ENCODE measurements at places on chromosomes 6 and 20.

GRCh38 chr6:138275976-138276375 lies 57.7 kb upstream of the PBOV1 start:
- DNase-seq, result no peak

GRCh38 chr6:127515794-127516661 lies 3.1 kb downstream of the MTCL3 start:
- DNase-seq, result no peak

DNA sequence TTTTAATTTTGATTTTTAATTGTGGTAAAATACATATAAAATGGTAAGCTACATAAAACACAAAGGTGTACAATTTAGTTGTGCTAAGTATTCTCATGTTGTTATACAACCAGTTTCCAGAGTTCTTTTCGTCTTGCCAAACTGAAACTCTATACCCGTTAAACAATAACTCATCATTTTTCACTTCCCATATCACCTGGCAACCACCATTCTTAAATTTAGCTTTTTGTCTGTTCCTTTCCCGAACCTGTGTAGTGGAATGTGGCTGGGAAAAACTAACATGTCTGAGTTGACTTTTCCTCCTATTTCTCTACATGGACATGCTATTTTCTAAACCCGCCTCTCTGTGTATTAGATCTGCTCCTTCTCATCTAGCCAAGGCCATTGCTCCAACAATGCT lies 27.6 kb downstream of the RPRD1B start:
- no peak for DNase-seq

DNA sequence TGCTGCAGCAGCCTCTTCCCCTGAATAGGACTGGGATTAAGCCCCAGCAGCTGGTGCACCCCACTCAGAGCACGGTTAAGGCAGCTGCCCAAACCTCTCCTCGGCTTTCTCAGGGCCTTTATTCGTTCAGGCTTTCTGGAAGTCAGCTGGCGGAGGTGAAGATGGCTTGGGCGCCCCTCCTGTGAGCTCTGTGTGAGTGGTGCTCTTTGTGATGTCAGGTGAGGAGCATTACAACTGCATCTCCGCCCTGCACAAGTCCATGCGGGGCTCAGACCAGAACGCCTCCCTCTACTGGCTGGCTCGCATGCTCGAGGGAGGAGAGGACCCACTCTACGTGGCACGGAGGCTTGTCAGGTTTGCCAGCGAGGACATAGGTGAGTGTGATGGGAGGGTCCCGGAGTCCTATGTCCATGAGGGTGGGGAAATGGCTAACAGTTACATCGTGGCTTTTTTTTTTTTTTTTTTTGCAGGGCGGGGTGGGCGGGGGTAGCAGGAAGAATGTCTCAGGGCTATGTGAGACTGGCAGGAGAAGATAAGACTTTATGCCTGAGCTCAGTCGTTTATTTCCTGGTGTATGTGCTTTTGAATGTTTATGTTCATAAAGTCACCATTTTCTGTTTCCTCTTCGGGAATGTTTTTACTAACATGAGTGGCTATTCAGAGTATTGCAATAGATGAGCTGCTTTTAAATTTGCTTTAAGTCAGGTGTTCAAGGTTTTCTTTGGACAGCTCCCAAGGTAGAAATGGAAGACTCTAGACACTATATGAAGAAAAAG lies 18.2 kb downstream of the WRNIP1 start:
- DNase-seq, result peak; percentile 54

DNA sequence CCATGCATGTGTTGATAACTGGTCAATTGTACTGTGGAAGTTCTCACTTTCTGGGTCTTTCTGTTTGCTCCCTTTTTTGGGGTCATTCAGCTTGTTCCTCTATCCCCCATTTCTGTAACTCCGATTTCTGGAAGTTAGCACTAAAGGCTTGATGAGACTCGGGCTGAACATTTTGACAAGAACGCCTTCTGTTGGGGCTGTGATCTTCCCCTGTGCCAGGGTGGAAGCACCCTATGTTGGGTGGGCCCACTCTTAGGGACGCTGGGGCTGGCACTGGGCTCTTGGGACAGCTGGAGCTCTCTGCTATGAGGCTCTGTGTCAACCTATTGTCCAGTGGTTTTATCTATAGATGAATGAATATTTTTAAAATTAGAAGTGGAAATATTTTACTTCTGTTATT lies 60.1 kb upstream of the FRMD1 start:
- no peak for DNase-seq

DNA sequence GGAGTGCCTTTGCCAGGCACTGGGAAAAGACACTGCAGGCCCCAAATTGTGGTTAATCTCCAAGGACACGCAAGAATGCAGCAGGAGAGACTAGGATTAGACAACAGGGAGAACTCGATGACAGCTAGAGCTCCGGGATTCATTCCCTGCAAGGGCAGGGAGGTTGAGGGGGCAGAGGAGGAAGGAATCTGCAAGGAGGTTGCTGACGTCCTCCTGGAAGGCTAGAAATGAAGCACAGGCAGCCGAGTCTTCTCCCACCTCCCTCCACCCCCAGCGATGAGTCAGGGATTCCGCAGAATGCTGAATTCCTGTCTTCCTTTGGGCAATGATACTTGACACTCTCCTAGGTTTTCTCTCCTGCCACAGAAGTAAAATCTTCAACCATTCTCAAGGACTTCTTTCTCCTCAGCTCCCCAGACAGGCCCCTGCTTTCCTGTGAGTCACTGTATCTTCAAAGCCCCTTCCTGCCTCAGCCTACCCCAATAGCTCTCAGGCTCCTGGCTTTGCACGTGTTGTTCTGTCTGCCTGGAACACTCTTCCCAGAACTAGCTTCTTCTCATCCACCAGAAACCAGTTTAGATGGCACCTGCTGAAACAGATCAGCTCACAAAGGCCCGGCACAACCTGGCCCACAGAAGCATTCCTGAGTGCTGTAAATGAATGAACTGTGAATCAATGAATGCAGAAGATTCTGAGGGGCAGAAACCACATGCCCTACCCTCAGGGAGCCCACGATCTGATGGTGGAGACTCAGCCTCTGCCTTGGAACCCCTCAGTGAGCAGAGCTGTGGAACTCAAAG lies 85.6 kb downstream of the MRPL14 start:
- DNase-seq, result peak; percentile 40

GRCh38 chr6:166251655-166252054 lies 56.5 kb downstream of the PRR18 start:
- no peak for DNase-seq

DNA sequence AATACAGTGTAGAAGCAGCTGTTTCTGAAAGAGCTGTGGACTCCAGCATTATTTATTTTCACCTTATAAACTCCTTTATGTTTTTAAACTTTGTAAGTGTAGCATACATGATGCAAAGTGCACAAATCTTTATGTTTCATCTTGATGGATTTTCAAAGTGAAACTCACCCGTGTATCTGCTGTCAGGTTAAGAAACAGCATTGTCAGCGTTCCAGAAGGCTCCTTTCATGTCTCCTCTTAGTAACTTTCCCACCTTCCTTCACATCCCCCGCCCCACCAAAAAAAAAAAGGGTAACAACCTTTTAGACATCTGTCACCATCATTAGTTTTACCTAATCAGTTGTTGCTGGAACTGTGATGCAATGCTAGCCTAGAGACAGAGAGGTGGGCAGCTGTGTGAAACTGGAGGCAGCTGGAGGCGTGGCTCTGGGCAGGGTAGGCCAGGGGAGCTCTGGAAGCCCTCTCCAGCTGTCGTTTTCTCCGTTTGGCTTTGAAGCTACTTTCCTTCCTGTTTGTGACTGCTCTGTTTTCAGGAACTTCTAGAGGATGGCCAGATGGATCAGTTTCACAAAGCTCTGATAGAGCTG lies 7.2 kb downstream of the ACTR5 start:
- DNase-seq, result no peak

GRCh38 chr6:53246924-53247323 lies 98.3 kb upstream of the GCM1 start:
- no peak for DNase-seq

- no peak for DNase-seq
Observed at GRCh38 chr6:7230956-7231713, 81.9 kb downstream of the SSR1 start.

DNA sequence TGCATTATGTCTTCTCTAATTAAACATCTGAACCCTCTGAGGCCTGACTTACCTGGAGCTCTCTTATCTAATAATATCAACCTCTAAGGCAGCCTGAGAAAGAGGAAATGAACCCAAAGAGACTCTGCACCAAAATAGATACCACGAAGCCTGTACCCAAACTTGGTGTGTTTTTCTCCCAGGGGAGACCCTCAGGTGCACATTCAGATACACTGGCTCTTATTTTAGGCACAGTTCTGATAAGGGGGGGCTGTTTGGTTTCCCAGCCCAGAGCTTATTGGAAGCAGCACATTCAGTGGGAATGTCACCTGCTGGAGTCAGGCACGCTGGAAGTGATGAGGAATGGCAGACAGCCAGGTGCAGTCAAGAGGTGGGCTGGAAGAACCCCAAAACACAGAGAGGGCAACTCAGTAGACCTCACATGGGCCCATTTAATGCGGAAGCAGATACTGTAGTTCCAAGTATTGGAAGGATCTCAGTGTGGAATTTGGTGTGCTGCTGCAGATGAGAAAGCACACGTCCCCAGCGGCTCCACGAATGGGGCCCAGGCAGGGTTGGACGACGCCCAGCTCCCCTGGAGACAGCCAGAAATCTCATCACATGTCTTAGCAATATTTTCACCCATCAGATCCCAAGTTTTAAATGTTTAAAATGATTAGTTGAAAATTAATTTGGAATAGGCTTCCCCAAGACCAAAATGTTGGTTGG lies 9.7 kb upstream of the CCR6 start:
- DNase-seq, result no peak

DNA sequence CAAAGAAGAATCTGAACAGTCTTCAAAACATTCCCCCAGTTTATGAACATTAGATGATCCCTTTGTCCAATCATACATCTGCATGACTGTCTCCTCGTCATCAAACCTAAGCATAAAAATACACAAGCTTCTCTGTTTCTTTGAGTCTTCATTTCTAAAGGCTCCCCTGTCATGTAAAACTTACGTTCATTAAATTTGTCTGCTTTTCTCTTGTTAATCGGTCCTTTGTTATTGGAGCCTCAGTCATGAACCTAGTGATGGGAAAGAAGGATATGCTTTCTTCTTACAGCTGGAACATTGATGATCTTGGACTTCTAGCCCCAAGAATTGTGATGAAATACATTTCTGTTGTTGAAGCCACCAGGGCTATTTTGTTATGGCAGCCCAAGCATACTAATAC lies 18.0 kb upstream of the RIPOR2 start:
- no peak for DNase-seq

- DNase-seq, result peak; percentile 20
Observed at GRCh38 chr6:18997375-18997826, 610.3 kb downstream of the RNF144B start.

DNA sequence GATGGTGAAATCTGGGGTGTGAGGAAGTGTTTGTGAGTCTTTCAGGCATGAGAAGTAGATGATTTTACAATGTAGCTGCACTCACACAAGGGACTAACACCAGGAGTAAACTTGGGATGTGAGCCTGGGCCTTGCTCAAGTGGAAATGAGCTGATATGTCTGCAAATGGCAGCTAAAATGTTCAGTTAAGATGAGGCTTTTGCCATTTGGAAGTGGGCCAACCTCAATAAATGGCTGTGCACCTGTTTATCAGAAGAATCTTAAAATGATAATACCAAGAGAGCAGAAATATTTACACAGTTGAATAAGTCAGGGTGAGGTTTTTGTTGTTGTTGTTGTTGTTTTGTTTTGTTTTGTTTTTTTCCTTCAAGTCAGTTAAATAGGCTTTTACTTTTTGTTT lies 25.7 kb upstream of the KLHL31 start:
- DNase-seq, result no peak

- DNase-seq, result no peak
Observed at GRCh38 chr6:137226697-137227096, 7.5 kb upstream of the IFNGR1 start.

- no peak for DNase-seq
Observed at GRCh38 chr6:152952866-152953509, 29.9 kb downstream of the FBXO5 start.

DNA sequence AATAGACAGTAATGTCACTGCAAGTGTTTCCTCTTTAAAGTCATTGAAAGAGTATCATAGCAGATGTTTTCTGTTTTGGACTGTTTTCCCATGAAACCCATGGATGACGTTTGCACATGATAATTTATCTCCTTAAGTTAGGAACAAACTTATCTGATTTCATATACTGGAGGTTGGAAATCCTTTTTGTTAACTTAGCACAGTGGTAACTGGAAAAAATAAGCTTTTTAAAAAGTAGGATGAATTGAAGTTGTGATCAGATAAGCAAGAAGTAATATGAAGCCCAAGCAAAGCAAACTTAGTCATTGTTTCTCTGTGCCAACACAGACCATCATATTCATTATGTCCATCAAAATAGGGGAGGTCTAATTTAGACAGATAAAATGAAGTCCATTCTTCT lies 61.6 kb downstream of the PLCB4 start:
- no peak for DNase-seq

GRCh38 chr6:16092990-16093389 lies 35.9 kb upstream of the MYLIP start:
- DNase-seq, result no peak

GRCh38 chr20:19765913-19766312 lies 7.9 kb downstream of the RIN2 start:
- no peak for DNase-seq

DNA sequence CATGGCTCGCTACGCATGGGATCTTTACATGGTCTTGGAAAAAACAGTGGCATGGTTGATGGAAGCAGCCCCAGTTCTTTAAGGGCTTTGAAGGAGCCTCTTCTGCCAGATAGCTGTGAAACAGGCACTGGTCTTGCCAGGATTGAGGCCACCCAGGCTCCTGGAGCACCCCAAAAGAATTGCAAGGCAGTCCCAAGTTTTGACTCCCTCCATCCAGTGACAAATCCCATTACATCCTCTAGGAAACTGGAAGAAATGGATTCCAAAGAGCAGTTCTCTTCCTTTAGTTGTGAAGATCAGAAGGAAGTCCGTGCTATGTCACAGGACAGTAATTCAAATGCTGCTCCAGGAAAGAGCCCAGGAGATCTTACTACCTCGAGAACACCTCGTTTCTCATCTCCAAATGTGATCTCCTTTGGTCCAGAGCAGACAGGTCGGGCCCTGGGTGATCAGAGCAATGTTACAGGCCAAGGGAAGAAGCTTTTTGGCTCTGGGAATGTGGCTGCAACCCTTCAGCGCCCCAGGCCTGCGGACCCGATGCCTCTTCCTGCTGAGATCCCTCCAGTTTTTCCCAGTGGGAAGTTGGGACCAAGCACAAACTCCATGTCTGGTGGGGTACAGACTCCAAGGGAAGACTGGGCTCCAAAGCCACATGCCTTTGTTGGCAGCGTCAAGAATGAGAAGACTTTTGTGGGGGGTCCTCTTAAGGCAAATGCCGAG lies 78.2 kb downstream of the ASXL1 start:
- DNase-seq, result no peak

DNA sequence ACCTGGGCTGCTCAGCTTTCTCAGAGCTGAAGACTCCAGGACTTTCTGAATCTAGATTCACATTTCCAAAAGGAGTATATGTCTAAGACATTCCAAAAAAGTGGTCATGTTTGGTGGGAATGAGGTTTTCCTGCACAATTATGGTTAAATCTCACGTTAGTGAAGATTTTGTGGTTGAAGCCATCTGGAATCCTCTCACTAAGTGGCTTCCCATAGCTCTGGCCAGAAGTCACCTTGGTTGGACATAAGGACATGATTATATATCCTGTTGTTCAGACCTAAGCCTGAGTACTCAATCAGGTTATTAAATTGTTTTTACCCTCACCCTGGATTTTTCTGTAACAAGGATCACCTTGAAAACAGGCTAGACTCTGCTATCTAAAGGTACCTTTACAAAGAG lies 176.1 kb upstream of the PLN start:
- no peak for DNase-seq
